ENCODE measurements at places on chromosomes 13 and 19. TPM values are rescaled to one million over a fixed set of nuclear protein-coding genes. Genes with fewer than 3 reads are reported as not detected.

DNA sequence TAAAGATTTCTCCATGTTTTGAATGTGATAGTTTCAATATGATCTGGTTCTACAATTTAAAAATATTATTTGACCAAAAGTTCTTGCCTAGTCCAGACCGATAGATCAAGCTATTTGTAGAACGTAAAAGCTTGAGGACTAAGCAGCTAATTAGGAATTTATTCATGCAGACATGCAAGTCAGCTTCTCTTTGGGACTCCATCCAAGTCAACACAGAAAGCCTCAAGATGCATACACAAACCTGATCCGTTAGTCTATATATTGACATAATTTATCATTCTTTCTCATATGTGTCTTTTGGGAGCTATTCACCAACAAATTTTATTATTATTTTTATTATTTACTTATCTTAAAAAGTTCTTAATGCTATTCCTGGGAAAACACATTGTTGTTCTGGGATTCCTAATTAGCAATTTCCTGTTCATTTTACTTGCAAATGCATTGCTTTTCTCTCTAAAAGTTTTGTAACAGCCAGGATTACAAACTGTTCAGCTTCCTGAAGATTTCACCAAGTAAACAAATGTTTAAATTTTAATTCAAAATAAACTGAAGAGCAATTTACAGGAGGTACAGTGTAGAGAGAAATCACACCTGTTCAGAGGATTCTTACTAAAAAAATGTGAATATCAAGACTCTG, 375.3 kb downstream of the GPC5 start:
- DNase-seq, result no peak
- H3K36me3 ChIP-seq, result no peaks in the 10 kb centered on the region
- H3K4me3 ChIP-seq, result no peak overlapping the region

GRCh38 chr13:51780099-51780498, 23.9 kb downstream of the DHRS12 start:
- no peaks in the 10 kb centered on the region for H3K36me3 ChIP-seq
- H3K27ac ChIP-seq, result no peak overlapping the region
- no peaks in the 10 kb centered on the region for H3K27me3 ChIP-seq
- no peak overlapping the region for H3K4me3 ChIP-seq

GRCh38 chr13:113155982-113156655, 2.3 kb upstream of the PROZ start:
- DNase-seq, result no peak
- no peaks in the 10 kb centered on the region for H3K36me3 ChIP-seq
- H3K4me1 ChIP-seq, result no peaks in the 10 kb centered on the region
- H3K27ac ChIP-seq, result no peak overlapping the region

DNA sequence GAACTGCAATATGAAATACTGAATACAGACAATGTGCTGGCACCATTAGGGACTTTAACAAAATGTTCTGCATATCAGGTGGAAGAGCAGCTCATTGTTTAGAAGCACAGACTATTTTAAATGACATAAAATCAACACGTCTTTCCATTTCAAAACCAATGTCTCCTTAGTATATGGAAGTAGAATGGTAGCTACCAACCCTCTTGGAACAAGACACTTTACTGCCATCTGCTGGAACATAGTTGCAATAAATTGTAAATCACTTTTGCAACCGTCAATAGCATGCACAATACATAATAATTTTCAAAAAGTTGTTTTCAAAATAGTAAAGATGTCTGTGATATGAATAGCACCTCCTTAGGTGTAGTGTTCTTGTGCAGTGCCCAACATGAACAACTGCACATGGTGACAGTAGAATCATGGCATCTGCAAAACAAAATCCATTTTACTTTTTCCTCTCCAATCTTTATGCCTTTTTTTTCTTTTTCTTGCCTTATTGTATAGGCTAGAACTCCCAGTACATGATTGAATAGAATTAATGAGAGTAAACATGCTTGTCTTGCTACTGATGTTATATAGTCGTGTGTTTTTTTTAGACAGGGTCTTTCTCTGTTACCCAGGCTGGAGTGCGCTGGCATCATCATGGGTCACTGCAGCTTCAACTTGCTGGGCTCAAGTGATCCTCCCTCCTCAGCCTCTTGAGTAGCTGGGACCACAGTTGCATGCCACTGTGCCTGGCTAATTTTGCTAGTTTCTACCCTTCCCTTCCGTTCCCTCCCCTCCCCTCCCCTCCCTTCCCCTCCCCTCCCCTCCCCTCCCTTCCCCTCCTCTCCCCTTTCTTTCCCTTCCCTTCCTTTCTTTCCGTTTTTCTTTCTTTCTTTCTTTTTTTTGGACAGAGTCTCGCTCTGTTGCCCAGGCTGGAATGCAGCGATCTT, 7.8 kb upstream of the LYPD5 start:
- H3K27me3 ChIP-seq, result no peaks in the 10 kb centered on the region
- H3K4me3 ChIP-seq, result no peak overlapping the region
- no peak overlapping the region for H3K27ac ChIP-seq

- no peaks in the 10 kb centered on the region for H3K27me3 ChIP-seq
- no peaks in the 10 kb centered on the region for H3K4me1 ChIP-seq
- no peak overlapping the region for H3K27ac ChIP-seq
- DNase-seq, result peak; percentile 57
- H3K4me3 ChIP-seq, result no peak overlapping the region
These were observed 1.0 kb upstream of the CEACAM1 start for GRCh38 chr19:42529248-42529764.

MISP gene
- total RNA-seq, result 5.8 TPM

PRDX2 gene
- total RNA-seq, result 61.0 TPM

- DNase-seq, result no peak
- no peaks in the 10 kb centered on the region for H3K4me1 ChIP-seq
- H3K36me3 ChIP-seq, result peaks cover 3% of the 10 kb centered on the region
- H3K4me3 ChIP-seq, result no peak overlapping the region
- H3K27me3 ChIP-seq, result no peaks in the 10 kb centered on the region
These were observed 261.8 kb downstream of the ABCC4 start for GRCh38 chr13:95039415-95039814.

ZNF714 gene
- total RNA-seq, result 0.67 TPM

HCN2 gene
- total RNA-seq, result 15.1 TPM

DNA sequence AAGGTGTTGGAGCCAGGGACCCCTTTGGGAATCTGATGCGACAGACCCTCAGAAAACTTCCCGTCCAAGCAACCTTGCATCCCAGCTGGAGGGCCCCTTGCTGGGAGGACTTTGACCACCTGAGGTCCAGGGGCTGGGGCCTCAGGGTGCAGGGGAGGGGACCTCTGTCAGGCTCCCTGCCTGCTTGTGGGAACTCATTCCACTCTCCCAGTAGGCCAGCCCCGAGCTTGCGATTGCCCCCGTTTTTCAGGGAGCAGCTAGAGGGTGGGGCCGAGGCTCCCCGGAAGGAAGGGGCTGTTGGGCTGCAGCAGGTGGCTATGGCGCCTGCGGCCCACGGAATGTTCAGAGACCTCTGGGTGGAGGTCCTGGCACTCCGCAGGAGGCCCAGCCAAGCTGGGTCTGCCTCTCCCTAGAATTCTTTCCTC, 2.8 kb downstream of the GNA11 start:
- peaks cover 17% of the 10 kb centered on the region for H3K4me1 ChIP-seq
- H3K4me3 ChIP-seq, result peak overlapping the region; percentile 70
- DNase-seq, result no peak
- H3K27ac ChIP-seq, result peak overlapping the region; percentile 79
- no peaks in the 10 kb centered on the region for H3K27me3 ChIP-seq

OLFM2 gene
- 9.7 TPM for total RNA-seq

DNA sequence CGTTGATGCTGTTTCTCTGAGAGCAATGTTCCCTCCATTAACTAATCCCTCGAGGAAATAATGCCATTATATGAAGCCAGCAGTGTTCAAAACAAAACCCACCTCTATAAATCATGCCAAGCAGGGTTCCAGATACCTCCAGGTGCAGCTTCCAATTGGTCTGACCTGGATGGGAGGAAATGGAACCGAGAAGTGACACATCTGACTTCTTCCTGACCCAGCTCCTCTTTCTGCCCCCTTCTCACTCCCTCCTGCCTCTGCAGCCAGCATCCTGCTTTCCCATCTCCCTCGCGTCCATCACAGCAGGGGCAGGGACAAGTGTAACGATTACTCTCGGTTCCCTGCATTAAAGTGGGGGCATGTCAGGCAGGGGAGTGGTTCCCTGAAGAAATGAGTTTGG, 37.5 kb downstream of the HSPH1 start:
- H3K27ac ChIP-seq, result no peak overlapping the region
- H3K4me3 ChIP-seq, result no peak overlapping the region
- no peaks in the 10 kb centered on the region for H3K36me3 ChIP-seq

SLC25A41 gene
- total RNA-seq, result 0.21 TPM

- H3K4me1 ChIP-seq, result no peaks in the 10 kb centered on the region
- no peak for DNase-seq
- no peak overlapping the region for H3K4me3 ChIP-seq
- H3K27me3 ChIP-seq, result no peaks in the 10 kb centered on the region
These were observed 24.3 kb upstream of the EEF1AKMT1 start for GRCh38 chr13:20798027-20798426.

DNA sequence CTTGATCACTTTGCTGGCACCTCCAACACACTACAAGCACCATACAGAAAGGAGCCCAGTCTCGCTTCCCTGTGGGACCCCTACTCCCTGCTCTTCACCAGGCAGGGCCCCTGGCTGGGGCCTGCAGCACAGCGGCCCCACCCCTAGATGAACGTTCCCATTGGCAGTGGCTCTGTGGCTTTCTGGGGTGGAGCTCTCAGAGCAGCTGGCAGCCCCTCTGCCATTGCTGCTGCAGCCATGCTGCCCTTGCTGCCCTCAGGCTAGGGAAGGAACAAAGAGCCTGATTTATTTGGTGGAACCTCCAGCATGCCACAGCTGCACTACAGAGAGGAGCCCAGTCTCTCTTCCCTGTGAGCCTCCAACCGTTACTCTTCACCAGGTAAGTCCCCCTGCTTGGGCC, 5.8 kb downstream of the SIGLEC6 start:
- no peaks in the 10 kb centered on the region for H3K36me3 ChIP-seq
- H3K4me1 ChIP-seq, result no peaks in the 10 kb centered on the region
- no peak overlapping the region for H3K27ac ChIP-seq
- no peak for DNase-seq
- peaks cover 3% of the 10 kb centered on the region for H3K27me3 ChIP-seq
- H3K4me3 ChIP-seq, result no peak overlapping the region

ZNF814 gene
- 4.8 TPM for total RNA-seq

PPP1R13L gene
- 39.1 TPM for total RNA-seq

FUT1 gene
- 0.13 TPM for total RNA-seq

DNA sequence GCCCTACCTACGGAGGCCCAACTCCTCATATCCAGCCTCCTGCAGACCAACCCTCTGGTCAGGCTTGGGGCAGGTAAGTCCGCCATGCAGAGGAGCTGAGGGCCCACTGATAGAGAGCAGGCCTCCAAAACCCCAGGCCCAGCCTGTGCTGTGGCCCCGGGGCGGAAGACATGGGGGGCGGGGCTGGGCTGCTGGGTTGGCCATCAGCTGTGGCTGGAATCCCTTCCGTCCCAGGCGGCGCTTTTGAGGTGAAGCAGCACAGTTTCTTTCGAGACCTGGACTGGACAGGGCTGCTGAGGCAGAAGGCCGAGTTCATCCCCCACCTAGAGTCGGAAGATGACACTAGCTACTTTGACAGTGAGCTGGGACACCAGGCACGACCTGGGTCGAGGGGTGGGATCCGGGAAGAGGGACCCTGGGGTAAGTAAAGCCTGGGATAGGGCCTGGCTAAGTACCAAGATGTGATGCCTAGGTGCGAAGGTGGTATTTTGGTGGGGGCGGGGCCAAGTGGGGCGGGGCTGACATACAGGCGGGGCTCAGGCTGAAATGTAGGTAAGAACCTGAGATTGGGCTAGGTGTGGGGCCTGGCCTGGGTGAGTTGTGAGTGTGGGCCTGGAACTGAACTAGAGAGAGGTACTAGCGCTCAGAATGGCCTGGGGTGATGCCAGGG, 15.4 kb downstream of the DNASE2 start:
- H3K27me3 ChIP-seq, result no peaks in the 10 kb centered on the region
- no peak overlapping the region for H3K27ac ChIP-seq
- no peaks in the 10 kb centered on the region for H3K4me1 ChIP-seq
- no peak overlapping the region for H3K4me3 ChIP-seq
- no peaks in the 10 kb centered on the region for H3K36me3 ChIP-seq

ZIK1 gene
- not detected for total RNA-seq

DNA sequence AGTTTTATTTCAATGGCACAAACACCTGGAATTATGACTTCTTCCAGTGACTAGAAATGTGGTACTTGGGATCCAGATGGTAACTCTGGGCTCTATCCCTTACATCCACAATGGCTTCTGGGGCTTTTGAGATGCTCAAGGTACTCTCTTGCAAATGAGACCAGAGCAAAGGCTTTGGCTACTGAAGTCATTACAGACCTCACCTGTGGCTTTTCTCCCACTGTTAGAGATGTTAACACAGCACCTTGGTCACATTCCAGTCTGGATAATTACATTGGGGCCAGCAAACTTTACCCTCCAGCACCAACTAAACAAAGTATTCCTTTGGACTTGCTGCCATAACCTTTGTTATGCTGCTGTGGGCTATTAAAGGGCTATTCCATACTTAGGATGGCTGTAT, 6.1 kb downstream of the ENOX1 start:
- peaks cover 2% of the 10 kb centered on the region for H3K27me3 ChIP-seq
- no peaks in the 10 kb centered on the region for H3K36me3 ChIP-seq
- DNase-seq, result no peak
- peaks cover 3% of the 10 kb centered on the region for H3K4me1 ChIP-seq

DNA sequence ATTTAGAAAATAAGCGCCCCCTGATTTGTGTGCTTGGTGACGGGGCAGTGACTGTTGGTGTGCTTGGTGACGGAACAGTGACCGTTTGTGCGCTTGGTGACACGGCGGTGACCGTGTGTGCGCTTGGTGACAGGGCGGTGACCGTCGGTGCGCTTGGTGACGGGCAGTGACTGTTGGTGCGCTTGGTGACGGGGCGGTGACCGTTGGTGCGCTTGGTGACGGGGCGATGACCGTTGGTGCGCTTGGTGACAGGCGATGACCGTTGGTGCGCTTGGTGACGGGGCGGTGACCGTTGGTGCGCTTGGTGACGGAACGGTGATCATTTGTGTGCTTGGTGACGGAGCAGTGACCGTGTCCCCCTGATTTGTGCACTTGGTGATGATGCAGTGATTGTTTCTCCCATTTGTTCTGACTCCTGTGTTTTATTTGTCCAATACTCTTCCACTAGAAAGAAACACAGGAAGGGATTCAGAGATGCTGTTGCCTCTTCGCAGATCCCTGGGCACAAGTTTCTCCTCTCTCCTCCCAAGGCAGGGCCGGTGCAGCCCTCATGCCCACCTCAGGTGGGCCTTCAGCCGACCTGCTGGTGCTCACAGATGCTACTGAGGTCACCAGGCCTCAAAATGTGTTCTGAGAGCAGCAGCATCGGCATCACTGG, 128.3 kb downstream of the ATP11A start:
- no peaks in the 10 kb centered on the region for H3K36me3 ChIP-seq
- H3K4me3 ChIP-seq, result no peak overlapping the region
- no peak overlapping the region for H3K27ac ChIP-seq
- H3K4me1 ChIP-seq, result no peaks in the 10 kb centered on the region
- no peaks in the 10 kb centered on the region for H3K27me3 ChIP-seq
- no peak for DNase-seq
